NCI-H1436 (cell line): ENCODE measurements at places on chromosomes 7 and 10.

DNA sequence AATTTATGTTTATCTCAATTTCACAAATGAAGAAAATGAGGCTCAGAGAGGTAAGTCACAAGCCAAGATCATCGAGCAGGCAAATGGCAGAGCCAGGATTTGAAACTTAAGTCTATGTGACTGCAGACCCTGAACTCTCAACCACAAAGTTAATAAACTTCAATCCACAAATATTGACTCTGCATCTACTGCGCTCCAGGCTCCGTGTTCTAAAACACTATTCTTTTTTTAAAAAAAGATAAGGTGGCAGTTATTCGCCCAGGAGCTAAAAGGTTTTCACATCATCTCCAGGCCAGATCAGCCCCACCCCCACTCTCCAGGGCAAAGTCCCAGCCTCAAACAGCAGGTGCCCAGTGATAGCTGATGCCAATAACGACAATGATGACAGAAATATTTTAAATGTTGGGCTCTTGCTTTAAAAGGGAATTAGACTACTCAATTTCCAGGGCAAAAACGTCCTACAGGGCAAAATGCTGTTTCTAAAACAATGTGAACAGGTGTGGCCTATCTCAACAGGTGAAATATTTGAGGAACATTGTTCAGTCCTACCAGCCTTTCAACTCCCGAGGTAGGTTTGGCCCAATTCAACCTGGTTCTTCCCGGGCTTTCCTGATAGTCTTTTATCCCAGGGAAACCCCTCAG, 85.2 kb downstream of the SORBS1 start:
- no peak for DNase-seq

GRCh38 chr10:6995831-6996230, 415.0 kb downstream of the SFMBT2 start:
- DNase-seq: no peak

GRCh38 chr7:100882785-100883526, 6.6 kb downstream of the UFSP1 start:
- no peak for DNase-seq

DNA sequence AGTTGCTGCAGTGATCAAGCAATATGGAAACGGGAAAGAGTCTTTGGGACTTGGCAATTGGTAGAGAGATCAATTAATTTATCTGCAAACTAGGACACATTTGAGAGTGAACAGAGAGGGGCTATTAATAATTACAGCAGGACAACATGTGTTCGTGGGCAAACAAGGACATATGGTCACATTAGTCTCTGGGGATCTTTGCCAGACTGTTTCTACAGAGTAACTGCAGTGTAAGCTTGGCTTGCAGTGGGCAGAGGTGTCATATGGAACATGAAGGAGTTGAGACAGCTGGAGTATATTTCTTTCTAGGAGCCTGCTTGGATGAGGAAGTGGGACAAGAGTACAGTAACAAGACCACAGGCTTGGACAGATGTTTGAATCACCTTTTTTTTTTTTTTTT, 232.1 kb upstream of the LYZL1 start:
- no peak for DNase-seq

GRCh38 chr7:82760074-82760473, 316.5 kb upstream of the CACNA2D1 start:
- DNase-seq: peak; percentile 8

DNA sequence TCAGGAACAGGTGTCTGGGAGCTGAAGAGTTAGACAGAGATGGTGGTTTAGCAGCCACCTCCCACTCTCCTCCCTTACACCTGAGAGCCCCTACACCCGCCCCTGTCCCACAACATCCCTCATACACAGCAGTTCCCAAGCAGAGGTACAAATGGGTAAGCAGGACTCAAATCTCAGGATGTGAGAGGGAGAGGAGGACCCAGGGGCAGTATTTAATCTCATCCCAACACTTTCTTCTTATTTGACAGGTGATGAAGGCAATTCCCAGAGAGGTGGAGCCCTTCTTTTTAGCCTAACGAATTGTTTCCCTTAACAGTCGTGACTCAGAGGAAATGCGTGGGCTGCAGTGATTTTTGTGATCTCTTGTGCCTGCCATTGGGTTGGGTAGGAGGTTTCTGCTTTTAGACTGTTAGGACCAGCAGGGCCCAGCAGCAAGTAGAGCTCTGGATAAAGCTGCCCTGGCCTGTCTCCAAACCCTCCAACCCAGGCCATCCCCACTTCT, 191.3 kb downstream of the HECW1 start:
- no peak for DNase-seq

DNA sequence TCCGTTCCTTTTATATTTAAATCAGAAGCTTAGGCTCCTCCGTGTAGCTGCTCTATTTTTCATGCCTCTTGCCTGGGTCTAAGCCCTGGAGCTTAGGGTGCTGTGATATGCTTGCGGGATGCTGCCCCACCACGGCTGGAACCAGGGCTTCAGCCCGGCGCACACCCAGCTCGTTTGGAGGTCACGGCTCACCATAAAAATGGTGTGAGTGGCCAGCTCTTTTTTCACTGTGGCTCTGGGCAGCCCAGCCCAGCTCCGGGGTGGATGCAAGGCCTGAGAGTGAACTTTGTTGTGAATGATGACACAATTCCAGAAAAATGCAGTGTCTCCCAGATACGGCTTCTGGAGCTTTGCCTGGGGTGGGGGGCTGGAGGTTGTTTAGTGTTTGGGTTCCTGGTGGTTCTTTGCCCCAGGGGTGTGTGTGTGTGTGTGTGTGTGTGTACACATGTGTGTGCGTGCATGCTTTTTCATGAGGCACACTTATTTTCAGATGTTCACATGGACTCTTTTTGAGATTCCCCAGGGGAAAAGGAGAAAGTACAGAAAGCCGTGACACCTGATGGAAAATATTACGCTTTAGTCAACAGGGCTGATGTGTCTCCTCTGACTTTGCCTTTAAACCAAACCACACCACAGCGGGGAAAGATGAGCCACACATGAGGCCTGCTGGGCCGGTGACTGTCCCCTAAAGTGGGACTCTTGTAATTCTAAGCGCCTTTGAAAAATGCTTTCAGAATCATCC, 46.2 kb downstream of the GRK5 start:
- DNase-seq: no peak

DNA sequence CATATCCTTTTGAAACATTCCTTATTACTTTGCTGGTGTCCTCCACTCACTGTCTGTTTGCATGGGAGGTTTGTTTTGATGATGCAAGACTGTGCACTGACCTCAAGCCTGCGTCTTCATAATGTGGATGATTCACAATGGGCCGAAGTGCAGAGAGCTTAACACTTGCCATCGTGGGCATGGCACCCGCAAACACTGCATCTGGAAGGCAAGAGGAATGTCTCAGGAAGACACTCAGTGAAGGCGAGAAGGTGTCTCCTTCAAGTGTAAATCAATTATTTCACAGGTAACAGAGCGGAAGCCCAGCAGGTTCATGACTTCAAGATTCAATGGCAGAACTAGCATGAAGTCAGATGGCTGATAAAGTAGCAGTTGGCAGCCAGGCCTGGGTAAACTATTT, 98.1 kb downstream of the DPY19L1 start:
- DNase-seq: no peak

- DNase-seq: no peak
Measured at GRCh38 chr10:60446851-60447250, 57.2 kb upstream of the ANK3 start.

DNA sequence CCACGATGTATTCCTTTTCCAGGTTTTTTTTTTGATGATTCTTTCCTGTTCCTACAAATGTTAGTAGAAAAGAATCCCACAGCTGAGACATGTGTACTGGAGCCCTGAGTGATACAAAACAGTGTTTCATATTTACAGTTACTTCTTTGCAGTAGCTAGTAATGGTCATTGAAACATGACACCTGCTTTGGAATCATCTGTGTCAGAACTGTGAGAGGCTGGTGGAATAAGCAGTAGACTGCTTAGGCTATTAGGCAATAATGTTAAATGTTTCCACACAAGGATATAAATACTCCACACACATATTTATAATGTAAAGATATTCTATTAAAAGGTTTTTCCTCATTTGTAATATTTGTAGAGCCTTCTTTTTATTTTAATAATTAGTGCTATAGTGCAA, 394.0 kb downstream of the THSD7A start:
- DNase-seq: no peak

DNA sequence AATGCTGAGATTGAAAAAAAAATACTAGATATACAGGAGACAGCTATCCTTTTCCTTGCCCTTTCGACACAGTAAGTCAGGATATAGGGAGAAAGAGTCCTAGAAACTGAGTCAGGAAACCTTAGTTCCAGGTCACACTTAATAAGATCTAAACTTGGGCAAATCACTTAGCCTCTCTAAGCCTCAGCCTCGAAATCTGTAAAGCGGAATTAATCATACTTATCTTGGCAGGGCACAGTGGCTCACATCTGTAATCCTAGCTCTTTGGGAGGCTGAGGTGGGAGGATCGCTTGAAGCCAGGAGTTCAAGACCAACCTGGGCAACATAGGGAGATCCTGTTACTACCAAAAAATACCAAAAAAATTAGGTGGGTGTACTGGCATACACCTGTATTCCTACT, 4.6 kb downstream of the GARIN1A start:
- DNase-seq: no peak

DNA sequence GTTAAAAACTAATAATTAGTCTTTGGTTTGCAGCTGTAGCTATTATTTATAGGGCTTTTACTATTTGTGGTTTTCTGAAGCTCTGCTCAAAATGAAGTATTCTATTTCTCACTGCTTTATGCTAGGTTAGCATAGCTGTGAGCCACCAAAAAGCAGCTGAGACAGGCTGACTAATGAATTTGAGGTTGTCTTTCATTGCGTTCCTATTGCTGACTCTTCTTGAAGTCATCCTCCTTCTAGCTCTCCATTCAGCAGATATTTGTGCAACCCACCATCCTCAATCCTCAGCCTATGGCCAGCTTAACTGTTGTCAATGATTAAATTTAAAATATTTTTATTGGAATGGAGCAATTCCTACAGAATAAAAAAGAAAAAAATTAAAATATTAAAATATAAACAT, 2.1 kb upstream of the RALA start:
- DNase-seq: no peak

- no peak for DNase-seq
Measured at GRCh38 chr7:55574051-55574717, 1.9 kb upstream of the VOPP1 start.

GRCh38 chr7:30634193-30634626, 39.5 kb downstream of the GARS1 start:
- DNase-seq: no peak
